Globus pallidus (tissue), 1 donor: ENCODE measurements at places on chromosomes 1 and 21.

- DNase-seq, result no peak
Observed at GRCh38 chr1:115543247-115543646, 98.5 kb upstream of the VANGL1 start.

- no peak for DNase-seq
Observed at GRCh38 chr1:44359234-44359935, 4.3 kb upstream of the ERI3 start.

DNA sequence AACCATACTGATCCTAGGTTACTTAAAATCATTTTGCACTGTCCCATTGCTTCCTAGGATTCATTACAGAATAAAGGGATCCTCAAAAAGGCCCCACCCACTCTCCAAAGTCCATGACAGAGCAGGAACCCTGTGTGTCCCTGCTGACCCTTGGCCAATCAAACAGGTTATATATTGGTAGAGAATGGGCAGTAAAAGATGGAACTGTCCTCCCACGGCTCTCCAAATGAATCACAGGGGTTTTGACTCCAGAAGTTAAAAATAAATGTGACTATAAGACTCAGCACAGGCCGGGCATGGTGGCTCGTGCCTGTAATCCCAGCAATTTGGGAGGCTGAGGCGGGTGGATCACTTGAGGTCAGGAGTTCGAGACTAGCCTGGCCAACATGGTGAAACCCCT lies 65.5 kb downstream of the ACOT7 start:
- DNase-seq, result no peak

DNA sequence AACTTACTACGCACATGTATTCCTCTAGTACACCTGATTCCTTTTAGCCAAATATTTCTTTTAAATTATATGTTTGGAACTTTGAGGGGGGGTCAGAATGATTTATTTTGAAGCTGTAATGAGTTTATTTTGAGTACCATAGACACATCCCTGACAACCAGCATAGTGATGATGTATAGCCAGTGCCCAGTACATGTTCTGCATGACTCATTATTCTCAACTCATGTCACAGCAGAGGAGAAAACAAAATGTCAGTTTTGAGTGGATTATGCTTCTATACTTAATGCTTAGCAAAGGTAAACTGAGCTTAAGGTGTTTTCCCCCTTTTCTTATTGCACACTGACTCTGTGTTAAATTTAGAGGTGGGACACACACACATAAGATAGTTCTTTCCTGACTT lies 22.4 kb upstream of the LEPR start:
- no peak for DNase-seq

DNA sequence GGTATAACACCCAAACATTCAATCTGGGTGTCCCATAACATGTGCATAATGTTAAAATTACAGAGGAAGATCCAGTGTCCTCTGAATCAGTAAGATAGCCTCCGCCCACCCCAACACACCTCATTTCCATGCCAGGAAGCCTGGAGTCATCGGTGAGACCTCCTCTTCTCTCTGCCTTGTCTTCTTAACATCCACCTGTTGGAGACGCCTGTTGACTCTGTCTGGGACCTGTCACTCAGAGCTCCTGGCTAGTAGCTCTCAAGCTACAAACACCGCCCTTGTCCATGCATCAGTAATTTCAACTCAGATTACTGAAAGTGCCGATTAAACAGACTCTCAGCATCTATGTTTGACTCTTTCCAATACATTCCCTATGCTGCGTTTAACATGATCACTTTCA lies 27.4 kb downstream of the KCNJ15 start:
- no peak for DNase-seq

- no peak for DNase-seq
Observed at GRCh38 chr1:18714404-18715175, 83.9 kb downstream of the PAX7 start.

DNA sequence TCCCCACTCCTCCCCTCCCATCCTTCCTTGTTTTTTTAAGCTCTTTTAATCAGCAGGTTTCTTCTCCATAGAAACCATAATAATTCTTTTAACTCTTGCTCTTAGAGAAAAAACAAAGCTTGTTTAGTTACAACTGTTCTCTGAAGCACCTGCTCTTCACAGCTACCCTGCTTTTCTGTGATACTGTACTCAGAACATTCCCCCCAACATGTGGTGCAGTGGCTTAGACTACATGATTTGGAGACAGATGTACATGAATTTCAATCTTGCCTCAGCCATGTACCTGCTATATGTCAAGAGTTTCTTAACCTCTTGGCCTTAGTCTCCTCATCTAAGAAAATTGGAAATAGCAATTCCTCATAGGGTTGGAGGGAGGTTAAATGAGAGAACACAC lies 33.5 kb downstream of the LAMC2 start:
- DNase-seq, result no peak

DNA sequence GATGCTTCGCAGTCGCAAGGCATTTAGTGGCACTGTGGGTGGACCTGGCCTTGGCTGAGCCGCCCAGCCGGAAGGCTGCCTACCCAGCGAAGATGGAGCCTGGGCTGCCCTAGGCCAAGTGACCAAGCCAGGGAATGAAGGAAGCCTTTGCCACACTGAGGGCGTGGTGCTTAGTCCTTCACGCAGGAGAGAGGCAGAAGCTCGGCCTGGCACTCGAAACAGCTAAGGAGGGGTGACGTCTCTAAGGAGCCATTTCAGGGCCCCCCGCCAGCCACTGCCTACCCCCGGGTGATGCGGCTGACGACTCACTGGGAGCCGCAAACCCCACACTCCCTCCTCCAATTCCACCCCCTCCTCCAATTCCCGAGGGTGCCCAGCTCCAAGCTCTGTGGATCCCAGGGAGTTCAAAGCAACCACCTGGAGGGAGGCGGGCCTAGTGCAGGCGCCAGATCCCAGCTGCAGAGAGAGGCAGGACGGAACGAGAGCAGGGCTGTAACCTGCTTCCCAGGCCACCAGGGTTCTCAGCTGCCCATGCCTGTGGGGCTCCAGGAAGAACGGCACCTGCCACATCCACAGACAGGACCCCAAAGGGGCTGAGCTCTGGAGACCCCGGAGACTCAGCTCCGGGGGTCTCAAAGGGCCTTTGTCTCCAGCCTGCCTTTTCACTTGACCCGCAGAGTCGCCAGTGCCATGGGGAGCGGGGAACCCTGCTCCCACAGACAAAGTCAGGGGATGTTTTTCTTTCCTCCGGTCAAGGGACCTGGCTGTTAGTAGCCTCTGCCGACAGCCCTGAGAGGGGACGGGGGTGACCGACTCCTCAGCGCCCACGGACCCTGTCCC lies 75.8 kb downstream of the ARHGEF16 start:
- no peak for DNase-seq

- no peak for DNase-seq
Observed at GRCh38 chr1:46581681-46582455, 22.2 kb downstream of the MKNK1 start.
